Pulmonary artery endothelial cell (primary cell): ENCODE measurements at places on chromosomes 5 and 9.

- DNase-seq: no peak
Observed at GRCh38 chr5:109327570-109327969, 82.2 kb downstream of the PJA2 start.

DNA sequence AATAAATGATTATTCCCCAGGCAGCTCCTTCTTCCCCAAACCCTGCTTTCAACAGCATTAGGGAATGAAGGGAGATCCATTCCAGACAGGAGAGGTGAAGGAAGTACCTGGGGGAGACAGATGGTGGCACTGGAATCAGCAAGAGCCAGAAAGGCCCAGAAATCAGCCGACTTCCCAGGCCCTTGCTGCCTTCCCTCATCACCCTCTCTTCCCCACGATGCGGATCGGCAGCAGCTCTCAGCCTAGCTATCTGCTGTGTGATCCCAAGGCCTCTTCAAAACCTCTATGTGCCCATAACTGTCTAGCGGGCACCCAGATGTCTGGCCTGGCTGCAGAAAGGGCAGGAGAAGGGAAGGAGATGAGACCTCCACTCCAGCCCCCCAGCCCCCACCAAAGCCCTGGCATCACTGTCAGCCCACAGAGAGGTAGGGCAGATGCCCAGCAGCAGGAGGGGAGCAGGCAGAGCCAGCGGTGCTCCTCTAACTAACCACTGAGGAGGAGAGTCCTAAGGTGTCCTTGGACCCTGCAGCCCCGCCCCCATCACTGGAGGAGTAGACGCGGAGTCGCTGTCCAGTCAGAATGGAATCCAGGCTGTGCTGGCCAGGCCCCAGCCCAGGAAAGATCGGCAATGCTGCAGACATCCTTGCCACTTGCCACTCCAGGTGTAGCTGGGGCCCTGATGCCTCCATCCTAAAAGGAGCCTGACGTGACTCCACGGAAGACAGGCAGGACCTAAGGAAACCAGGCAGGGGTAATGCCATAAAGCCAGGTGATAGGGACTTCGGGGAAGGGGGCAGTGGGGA, 12.7 kb downstream of the CNTFR start:
- no peak for DNase-seq

GRCh38 chr5:178398901-178399700, 166.5 kb upstream of the PHYKPL start:
- no peak for DNase-seq

- no peak for DNase-seq
Observed at GRCh38 chr9:134341306-134341705, 15.1 kb downstream of the RXRA start.

DNA sequence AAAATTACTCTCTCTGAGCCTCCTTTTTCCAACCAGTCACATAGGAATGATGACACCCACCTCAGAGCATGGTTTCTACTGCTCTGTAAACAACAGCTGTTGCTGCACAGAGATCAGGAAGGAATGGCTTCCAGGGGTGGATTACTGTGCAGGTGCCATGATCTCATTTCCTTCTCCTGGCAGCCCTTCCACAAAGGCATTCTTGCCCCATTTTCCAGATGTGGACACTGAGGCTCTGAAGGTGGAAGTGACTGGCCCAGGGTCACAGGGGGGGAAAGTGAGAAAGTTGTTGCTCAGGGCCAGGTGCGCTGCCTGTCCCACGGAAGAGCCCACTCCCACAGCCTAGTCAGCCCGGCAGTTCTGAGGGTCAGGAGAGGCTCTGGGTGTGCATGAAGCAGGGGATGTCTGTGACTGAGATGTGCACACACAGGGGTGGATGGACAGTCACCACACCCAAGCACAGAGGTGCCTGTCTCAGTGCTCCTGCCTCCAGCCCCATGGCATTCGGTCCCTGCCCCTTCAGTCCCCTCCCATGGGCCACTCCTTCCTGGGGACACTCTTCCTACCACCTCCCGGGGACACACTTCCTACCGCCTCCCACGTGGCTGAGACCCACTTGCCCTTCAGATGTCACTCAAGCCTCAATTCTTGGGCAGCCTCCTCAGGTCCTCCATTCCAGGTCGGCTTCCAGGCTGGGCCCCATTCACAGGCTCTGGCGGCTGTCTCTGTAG, 17.0 kb downstream of the FGFR4 start:
- no peak for DNase-seq

DNA sequence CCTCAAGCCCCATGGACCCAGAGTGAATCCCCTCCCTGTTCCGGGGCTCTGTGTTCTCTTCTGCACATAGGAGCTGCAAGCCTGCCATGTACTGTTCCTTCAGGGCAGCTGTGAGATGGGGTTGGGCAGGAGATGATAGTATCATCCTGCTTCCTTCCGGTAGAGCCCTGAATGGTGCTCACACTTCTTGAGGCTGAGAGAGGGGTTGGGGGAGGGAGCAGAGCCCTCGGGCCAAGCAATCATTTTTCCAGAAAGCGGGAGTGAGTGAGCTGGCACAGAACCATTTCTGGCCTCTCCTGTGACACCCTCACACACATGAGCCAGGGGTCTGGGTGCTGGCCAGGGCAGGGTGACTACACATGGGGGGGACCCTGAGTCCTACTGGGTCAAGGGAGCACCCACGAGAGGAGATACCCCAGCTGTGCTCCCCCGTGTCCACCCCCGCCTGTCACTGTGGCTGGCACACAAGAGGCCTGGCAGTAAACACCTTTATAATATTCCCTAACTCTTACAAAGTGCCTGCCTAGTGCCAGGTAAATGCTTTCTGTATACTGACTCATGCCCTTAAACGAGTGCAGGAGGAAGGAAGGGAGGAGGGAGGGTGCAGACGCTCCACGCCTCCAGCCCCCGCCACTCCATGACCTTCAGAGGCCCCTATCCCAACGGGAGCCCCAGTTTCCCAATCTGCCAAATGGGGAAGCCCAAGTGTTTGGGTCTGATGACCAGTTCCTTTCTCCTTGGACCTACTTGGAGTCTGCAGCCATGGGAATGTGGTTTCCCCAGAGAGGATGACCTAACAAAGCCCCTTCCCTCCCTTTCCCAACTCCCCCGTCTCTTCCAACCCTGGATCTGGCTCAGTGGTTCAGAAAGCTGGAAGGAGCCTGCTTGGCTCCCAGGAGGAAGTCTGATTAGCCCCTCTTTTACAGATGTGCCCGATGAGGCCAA, 15.5 kb downstream of the AKNA start:
- no peak for DNase-seq
